Colonic mucosa (tissue), 4 donors: ENCODE measurements at places on chromosomes 11 and 22.

DNA sequence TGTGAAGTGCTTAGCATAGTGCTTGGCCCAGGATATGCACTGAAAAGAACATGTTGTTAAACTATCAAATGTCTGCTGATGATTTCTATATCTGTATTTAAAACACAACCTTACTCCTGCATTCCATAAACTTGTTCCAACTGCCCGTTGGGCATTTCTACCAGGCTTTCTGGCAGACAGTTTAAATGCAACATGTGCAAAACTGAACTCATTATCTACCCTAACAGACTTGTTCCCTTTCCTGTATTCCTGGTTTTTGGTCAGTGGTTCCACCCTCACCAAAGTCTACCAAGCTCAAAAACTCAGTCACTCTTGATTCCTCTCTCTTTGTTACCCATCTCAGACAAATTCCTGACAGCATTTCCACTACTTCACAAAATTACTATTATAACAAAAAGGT is 6.5 kb upstream of the RAB38 start:
- no peak for DNase-seq

- no peak for DNase-seq
Observed at GRCh38 chr11:110454609-110455008, 24.9 kb downstream of the FDX1 start.

- DNase-seq = no peak
Observed at GRCh38 chr11:96267496-96268032, 75.4 kb downstream of the MAML2 start.

DNA sequence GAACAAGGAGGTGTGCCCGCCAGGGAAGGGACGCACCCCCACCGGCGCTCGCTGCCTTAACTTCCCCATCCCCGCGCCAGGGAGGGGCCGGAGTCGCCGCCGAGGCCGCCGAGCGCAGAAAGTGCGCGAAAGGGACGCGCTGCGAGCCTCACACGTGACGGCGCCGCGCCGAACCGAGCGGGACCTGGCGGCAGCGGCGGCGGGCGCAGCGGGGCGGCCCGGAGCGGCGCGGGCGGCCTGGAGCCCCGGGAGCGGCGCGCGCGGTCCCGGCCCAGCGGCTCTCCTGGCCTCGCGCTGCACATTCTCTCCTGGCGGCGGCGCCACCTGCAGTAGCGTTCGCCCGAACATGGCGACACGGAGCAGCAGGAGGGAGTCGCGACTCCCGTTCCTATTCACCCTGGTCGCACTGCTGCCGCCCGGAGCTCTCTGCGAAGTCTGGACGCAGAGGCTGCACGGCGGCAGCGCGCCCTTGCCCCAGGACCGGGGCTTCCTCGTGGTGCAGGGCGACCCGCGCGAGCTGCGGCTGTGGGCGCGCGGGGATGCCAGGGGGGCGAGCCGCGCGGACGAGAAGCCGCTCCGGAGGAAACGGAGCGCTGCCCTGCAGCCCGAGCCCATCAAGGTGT is at the start of gene SORL1:
TSS of gene SORL1 (plus strand) at position 329 of the 623 bp plus-strand sequence. CDS start at position 347, 18 bp downstream.
- DNase-seq = peak; percentile 85
